CD8-positive, alpha-beta memory T cell (primary cell): ENCODE measurements at places on chromosomes 11 and 22. TPM values are rescaled to one million over a fixed set of nuclear protein-coding genes. Genes with fewer than 3 reads are reported as not detected.

PLAAT5 gene
- 0.26 TPM for total RNA-seq

NAALAD2 gene
- not detected for total RNA-seq

ZNRF3 gene
- 1.2 TPM for total RNA-seq

DMC1 gene
- 10.9 TPM for total RNA-seq

ASPHD2 gene
- 14.2 TPM for total RNA-seq

TCN2 gene
- 0.28 TPM for total RNA-seq

MUC6 gene
- not detected for total RNA-seq

TMA7B gene
- total RNA-seq = 2.0 TPM

PARVG gene
- 57.4 TPM for total RNA-seq

SGSM1 gene
- 0.09 TPM for total RNA-seq

DNA sequence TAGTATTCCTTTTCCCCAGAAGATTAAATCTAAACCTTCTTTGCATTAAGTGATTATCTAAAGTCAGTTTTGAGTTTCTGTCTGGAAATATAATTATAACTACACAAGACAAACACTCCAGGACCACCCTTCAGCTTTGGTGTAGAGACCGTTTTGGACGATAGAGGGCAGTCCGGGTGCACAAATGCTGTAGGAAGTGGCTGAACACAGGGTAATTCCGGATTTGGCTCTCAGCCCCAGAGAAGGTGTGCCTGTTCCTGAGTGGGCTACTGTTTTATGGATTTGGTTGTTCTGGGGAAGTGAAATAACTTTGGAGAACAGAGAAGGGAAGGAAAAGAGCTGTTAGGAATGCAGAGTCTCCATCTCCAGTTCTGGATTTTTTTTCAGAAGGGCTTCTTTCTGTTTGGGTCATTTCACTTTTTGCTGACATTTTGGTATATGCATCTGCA lies 14.8 kb downstream of the EXT2 start:
- DNase-seq = peak; percentile 33

GRCh38 chr22:48536541-48537342 lies 1290.9 kb downstream of the BRD1 start:
- no peak for DNase-seq

GRCh38 chr11:108009497-108010370 lies 1.0 kb downstream of the CUL5 start:
- DNase-seq = no peak

DNA sequence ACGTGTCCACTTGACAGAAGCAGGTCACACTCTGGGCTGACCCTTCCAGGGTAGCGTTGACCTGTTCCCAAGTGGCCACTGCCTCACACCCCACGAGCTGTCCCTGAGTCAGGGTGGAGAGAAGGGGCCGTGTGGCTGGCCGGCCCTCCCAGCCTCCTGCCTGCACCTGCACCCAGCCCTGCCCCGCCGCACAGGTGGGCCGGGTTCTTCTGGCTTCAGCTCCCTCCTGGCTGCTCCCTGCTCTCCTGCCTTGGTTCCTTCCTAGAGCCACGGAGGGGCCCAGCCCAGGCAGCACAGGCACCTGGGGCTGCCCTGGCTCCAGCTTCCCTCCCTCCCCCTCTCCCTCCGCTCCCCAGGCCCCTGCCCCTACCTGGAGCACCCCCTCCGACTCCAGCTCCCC lies 42.3 kb downstream of the MOB2 start:
- no peak for DNase-seq

GRCh38 chr11:123384116-123384515 lies 46.0 kb upstream of the GRAMD1B start:
- DNase-seq = no peak

DNA sequence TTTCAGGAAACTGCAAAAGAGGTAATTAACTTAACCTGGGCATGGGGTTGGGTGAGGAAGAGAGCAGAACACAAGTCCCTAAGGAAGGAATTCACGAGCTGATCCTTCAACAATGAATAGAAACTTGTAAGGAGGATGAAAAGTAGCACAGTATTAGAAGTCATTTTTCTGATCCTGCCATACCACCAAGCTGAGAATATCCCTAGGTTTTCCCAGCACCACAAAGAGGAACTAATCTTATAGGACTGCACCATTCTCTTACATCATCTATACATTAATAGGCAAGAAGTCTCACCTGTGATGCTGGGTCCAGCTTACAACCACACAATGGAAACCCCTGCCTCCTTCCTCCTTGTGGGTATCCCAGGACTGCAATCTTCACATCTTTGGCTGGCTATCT lies at the start of gene OR52I1:
OR52I1 (plus strand) TSS at position 301 of the 400 bp plus-strand sequence; CDS start at position 301, 0 bp downstream.
- no peak for DNase-seq

GRCh38 chr22:39923696-39924095 lies 22.8 kb downstream of the GRAP2 start:
- no peak for DNase-seq

DNA sequence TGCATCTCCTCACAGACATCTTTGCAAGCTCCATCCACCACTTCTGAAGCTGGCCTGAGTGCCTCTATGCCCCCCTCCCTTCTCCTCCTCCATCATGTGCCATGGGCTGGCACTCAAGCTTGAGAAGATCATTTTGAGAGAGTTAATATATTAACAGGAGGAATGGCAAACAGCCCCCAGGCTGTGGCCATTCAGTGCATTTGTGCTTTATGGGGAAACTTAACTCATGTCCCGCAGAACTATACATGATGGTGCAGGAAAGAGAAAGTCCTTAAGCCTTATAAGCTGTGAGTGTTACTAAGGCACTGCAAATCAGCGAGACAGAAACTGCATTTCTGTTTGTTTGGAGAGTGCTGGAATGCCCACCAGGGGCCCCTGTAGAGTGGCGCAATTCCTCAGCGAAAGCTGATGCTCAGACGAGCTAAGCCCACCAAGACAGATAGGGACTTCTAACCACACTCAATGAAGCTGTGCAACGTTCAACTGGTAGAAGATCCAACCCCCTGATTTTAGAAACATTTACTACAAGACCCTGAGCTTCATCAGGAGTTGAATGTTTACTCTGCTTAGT lies 26.8 kb upstream of the PHLDA2 start:
- DNase-seq = no peak

- no peak for DNase-seq
Observed at GRCh38 chr11:27444801-27445215, 27.8 kb downstream of the LGR4 start.

- no peak for DNase-seq
Observed at GRCh38 chr11:72681226-72682153, 7.3 kb upstream of the PDE2A start.

- no peak for DNase-seq
Observed at GRCh38 chr22:44931077-44931540, 78.7 kb downstream of the PHF21B start.

DNA sequence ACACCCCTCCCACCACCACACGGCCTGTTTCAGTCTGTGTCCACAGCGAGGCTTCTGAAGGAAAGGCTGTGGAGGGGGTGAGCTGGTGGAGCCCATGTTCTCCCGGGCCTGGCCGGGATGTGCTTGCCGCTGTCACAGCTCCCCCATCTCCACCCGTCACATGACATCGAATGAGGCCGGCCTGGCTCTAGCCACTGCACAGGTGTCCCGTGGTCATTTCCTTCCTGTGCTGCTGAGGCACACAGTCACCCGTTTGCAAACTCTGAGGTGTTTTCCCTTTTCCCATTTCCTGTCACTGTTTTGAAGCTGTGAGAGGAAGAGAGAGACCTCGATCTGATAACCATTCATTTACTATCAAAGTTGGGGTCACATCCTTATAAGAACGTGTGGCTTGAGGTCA lies 55.7 kb upstream of the CLDN5 start:
- DNase-seq = no peak

GRCh38 chr11:115848080-115848479 lies 343.9 kb upstream of the CADM1 start:
- DNase-seq = no peak

- DNase-seq = no peak
Observed at GRCh38 chr11:75518771-75519653, 6.7 kb downstream of the GDPD5 start.

- DNase-seq = no peak
Observed at GRCh38 chr11:104152941-104153505, 10.9 kb downstream of the PDGFD start.

- no peak for DNase-seq
Observed at GRCh38 chr11:39960206-39960605, 1499.2 kb downstream of the LRRC4C start.

- no peak for DNase-seq
Observed at GRCh38 chr22:46547883-46548244, 10.4 kb upstream of the CELSR1 start.

GRCh38 chr11:45336136-45336535 lies 50.0 kb upstream of the SYT13 start:
- DNase-seq = no peak

DNA sequence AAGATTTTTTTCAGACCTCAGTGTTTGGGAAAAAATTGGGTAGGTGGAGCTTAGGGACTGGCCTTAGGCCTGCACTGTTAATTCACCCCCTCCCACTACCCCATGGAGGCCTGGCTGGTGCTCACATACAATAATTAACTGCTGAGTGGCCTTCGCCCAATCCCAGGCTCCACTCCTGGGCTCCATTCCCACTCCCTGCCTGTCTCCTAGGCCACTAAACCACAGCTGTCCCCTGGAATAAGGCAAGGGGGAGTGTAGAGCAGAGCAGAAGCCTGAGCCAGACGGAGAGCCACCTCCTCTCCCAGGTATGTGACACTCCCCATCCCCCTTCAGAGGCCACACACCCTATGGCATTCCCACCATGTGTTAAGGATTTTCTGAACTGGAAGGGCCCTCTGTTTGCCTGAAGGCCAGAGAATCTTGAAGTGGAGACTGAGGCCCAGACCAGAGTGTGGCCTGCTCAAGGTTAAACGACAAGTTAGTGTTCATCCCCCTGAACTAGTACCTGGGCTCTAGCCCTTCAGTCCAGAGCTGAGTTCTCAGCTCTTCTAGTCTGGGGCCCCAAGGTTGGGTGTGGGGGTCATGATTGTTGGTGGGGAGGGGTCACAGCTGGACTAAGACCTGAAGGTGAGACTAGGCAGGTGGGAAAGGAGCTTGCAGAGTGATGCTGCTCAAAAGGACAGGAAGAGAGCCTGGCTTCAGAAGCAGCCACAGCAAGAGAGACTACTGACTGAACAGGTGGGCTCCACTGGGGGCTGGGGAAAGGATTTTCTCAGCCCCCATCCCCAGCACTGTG lies 2.3 kb upstream of the FOLR1 start:
- no peak for DNase-seq

- no peak for DNase-seq
Observed at GRCh38 chr11:129911298-129911697, 15.9 kb upstream of the NFRKB start.

DNA sequence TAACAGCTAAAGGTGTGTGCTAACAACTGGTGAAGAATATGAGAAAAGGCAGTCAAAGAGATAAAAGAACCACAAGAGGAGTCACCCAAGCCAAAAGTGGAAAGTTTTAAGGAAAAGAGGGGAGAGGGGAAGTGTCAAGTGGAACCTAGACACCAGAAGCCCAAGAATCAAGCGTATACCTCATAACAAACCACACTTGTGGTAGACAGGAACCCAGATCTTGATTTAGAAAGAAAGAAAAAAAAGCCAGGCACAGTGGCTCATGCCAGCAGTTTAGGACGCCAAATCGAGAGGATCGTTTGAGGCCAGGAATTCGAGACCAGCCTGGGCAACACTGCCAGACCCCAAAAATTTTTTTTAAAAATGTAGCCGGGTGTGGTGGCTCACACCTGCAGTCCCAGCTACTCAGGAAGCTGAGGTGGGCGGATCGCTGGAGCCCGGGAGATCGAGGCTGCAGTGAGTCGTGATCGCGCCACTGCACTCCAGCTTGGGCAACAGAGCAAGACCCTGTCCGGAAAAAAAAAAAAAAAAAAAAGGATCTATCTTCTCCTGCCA lies 877 bp downstream of the SLC25A17 start:
- DNase-seq = no peak

DNA sequence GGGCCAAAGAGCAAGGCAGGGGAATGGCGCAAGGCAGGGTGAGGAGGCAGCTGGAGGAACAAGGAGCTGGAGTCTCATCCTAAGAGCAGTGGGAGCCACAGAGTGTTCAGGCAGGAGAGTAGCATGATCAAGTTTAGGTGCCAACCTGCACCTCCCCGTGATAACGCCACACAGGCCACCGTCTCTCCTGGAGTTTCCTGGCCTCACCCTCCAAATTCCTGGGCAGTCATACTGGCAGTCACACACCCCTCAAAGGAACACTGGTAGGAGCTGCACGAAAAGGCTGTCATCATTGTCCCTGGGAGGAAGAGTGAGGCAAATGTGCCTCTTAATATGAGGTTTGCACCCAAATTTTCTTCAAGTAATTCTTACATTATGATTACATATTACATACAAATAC lies 36.3 kb upstream of the RTL6 start:
- no peak for DNase-seq

DNA sequence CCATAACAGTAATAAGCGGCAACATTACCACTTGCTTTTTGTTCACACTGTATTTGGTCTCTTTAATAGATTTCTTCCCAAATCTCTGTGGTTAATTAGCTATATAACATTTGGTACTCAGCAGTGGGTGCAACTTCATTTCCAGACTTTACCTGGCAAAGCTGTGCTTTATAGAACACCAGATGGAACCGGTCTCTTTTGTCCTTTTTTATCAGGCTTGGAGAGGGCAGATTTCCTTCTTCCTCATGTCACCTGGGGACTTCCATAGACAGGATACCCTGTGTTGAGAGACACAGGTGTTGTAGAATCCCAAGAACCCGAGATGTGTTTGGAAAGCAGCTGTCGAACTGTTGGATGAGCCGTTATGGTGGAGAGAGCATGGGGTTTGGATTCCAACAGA lies 393.7 kb downstream of the NTM start:
- DNase-seq = no peak

- no peak for DNase-seq
Observed at GRCh38 chr11:35133656-35134055, 5.3 kb upstream of the CD44 start.

DNA sequence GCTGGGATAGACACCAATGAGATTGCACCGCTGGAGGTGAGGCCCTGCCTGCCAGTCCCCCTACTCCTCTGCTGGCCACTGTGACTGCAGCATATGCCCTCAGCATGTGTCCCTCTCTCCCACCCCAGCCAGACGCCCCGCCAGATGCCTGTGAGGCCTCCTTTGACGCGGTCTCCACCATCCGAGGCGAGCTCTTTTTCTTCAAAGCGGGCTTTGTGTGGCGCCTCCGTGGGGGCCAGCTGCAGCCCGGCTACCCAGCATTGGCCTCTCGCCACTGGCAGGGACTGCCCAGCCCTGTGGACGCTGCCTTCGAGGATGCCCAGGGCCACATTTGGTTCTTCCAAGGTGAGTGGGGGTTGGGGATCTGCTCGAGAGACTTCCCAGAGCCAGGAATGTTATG lies 5.7 kb upstream of the SMARCB1 start:
- no peak for DNase-seq

- no peak for DNase-seq
Observed at GRCh38 chr11:117914991-117915618, 14.1 kb downstream of the TMPRSS13 start.

DNA sequence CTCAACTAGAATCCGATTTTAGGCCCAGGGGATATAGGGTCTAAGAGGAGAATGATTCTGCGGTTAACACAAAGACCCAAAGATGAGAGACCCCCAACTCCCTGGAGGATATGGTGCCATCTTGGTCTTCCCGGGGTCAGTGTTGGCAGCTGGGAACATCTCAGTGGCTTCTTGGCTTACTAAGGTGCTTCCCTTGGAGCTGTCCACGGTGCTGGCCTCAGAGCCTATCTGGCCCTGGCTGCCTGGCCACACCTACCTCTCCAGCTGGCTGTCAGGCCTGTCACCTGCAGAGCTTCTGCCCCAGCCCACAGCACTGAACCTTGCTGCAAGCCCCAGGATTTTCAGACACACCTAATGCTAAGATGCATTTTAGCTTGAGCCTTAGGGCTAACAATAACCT lies 70.7 kb upstream of the THY1 start:
- no peak for DNase-seq
